GDM1 (cell line): ENCODE measurements at places on chromosomes 3 and 15.

- no peak for DNase-seq
Measured at GRCh38 chr3:38229036-38229435, 36.6 kb upstream of the SLC22A13 start.

DNA sequence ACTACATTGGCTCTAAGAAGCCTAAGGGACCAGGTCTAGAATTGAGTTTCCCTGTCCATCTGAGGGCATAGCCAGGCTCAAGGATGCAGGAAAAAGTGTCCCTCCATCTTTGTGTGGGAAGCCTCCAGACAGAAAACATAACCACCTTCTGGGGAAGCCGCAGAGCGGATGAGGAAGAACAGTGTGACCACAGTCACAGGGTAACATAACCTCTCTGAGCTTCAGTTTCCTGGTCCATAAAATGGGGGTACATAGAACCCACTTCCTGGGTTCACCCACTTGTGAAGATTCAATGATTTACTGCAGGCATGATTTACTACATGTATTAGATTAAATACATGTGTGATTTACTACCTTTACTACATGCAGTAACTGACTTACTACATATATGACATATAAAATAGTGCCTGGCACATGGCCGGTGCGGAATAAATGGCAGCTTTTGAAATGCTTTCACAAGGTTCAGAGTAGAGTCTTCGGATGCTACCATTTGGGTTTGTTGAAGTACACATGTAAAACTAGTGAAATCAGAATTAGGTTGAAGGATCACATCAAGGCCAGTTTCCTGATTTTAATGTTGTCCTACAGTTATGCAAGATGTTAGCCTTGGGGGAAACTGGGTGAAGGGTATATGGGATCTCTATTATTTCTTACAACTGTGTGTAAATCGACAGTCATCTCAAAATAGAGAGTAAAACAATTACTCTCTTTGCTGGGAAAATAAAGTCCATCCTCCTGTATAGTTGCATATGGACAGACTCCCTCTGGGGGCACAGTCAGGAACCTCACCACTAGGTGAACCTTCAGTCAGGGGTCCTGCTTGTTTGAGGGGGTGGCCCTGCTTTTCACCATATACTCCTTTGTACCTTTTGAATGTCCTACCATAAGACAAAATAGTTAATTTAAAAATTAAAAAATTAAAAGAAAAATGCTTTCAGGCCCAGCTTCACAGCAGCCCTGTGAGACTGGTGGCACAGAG is 86.0 kb downstream of the SEMA5B start:
- DNase-seq = no peak

DNA sequence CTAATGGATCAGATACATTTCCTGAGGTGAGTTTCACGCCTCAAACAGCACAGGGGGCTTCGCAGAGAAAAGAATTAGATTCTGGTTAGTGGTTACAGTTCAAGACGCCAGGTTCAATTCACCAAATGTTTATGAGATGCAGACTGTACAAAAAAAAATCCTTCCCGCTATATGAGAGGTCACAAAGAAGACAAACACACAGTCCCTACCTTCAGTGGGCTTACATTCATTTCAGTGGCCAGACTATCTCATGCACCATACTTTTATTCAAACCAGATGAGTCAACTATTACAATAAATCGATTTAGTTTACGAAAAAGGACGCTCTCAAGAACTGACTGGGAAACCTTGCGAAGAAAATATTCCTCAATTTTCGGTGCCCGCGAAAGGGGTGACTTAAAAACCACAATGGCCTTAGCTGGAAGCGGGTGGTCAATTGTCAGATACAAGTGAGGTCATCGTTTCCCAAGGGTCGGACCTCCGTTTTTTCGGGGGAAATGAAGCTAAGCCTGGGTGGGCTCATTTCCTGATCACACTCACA is 695 bp downstream of the METTL6 start:
- no peak for DNase-seq

DNA sequence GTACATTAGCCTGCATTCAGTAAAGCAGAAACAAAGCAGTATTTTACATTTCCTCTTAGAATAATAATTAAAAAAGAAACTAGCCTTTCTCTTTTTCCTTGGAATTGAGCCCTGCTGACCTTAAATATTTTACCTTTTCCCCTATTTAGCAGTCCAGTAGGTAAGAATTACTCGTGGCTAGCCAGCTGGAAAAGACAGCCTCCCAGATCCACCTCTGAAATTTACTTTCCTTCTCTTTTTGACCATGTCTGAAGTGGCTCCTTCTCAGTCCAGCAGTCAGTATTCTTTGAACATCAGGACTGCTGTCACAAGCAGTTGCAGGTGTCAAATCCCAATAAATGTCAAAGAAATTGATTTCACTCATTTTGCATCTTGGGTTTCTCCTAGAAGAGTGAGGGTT is 311.5 kb upstream of the DCBLD2 start:
- DNase-seq = no peak

DNA sequence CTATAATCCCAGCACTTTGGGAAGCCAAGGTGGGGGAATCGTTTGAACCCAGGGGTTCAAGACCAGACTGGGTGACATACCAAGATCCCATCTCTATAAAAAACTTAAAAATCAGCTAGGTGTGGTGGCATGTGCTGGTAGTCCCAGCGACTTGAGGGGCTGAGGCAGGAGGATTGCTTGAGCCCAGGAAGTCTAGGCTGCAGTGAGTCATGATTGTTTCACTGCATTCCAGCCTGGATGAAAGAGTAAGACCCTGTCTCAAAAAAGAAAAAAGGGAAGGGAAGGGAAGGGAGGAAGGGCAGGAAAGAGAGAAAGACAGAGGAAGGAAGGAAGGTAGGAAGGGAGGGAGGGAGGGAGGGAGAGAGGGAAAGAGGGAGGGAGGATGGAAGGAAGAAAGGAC is 133.7 kb upstream of the LRRN1 start:
- no peak for DNase-seq

DNA sequence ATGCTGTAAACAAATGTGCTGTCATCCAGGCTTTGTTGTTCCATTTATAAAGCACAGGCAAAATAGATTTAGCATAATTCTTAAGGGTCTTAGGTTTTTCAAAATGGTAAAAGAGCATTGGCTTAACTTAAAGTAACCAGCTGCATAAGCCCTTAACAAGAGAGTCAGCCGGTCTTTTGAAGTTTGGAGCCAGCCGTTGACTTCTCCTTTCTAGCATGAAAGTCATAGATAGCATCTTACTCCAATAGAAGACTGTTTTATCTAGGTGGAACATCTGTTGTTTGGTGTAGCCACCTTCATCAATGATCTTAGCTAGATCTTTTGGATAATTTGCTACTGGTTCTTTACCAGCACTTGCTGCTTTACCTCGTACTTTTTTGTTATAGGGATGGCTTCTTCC is 297.5 kb upstream of the DCBLD2 start:
- no peak for DNase-seq
